ENCODE measurements at places on chromosomes 5 and 9. TPM values are rescaled to one million over a fixed set of nuclear protein-coding genes. Genes with fewer than 3 reads are reported as not detected.

CCDC69 gene
- 0.65 TPM for total RNA-seq

TAF1L gene
- total RNA-seq: under 0.01 TPM

IL33 gene
- 65.7 TPM for total RNA-seq

SLC36A3 gene
- total RNA-seq: not detected

MYMK gene
- total RNA-seq: not detected

DCAF12 gene
- 15.8 TPM for total RNA-seq

RABEPK gene
- total RNA-seq: 29.9 TPM

MAML1 gene
- 9.7 TPM for total RNA-seq

C9orf43 gene
- 0.13 TPM for total RNA-seq

GRIN1 gene
- 0.10 TPM for total RNA-seq

EIF4E1B gene
- total RNA-seq: not detected

PCDHAC2 gene
- total RNA-seq: 1.3 TPM

IL17B gene
- total RNA-seq: 0.26 TPM

DRD1 gene
- 1.2 TPM for total RNA-seq

SHISAL2B gene
- not detected for total RNA-seq

SPINK7 gene
- not detected for total RNA-seq

FUT7 gene
- not detected for total RNA-seq

SUSD1 gene
- total RNA-seq: 31.6 TPM

ZNF300 gene
- total RNA-seq: 3.9 TPM

RNF180 gene
- 7.6 TPM for total RNA-seq

F12 gene
- total RNA-seq: not detected

UBAP2 gene
- total RNA-seq: 14.1 TPM

LEAP2 gene
- total RNA-seq: 0.30 TPM

ABL1 gene
- 105 TPM for total RNA-seq

VAV2 gene
- 26.5 TPM for total RNA-seq

ZNF879 gene
- 4.6 TPM for total RNA-seq

NFX1 gene
- 30.3 TPM for total RNA-seq

OCLN gene
- 1.1 TPM for total RNA-seq

BAAT gene
- 0.07 TPM for total RNA-seq

CTNND2 gene
- not detected for total RNA-seq

FAM221B gene
- total RNA-seq: not detected

ZNF658 gene
- 4.0 TPM for total RNA-seq

MSX2 gene
- 3.8 TPM for total RNA-seq

SLC25A48 gene
- not detected for total RNA-seq

TRAF2 gene
- 18.5 TPM for total RNA-seq

SLC4A9 gene
- 0.07 TPM for total RNA-seq

ELAVL2 gene
- total RNA-seq: not detected

ARAP3 gene
- 4.8 TPM for total RNA-seq

AGGF1 gene
- 30.6 TPM for total RNA-seq

DMRT2 gene
- total RNA-seq: not detected

CCDC171 gene
- total RNA-seq: 2.2 TPM

ENTPD2 gene
- total RNA-seq: not detected

CCDC187 gene
- under 0.01 TPM for total RNA-seq

PFN3 gene
- total RNA-seq: not detected

LRRTM2 gene
- total RNA-seq: 0.63 TPM

INSL6 gene
- total RNA-seq: not detected

FCN2 gene
- total RNA-seq: not detected

ADAMTS2 gene
- total RNA-seq: 32.5 TPM
